ENCODE measurements at places on chromosomes 12 and 14.
A peak's percentile ranks its signal among the peaks of the same experiment; 100 is the strongest.

DNA sequence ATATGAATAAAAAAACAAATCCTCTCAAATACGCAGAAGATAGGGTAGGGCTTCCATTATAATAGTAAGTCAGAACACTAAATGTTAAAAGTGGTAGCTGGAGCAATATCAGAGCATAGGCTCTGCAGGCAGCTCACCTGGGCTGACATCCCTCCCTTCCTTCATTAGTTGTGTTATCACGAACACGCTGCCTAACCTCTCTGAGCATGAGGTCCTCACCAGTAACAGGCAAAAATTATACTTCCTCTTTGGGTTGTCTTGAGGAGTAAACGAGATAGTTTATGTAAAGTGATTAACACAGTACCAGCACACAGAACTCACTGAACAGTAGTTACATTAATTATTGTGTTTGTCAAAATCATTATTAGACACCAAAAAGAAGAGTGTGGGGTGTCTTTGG lies 154.3 kb downstream of the STXBP6 start:
- DNase-seq = no peak

GRCh38 chr12:57626921-57627445 lies 6.0 kb downstream of the B4GALNT1 start:
- DNase-seq = no peak

DNA sequence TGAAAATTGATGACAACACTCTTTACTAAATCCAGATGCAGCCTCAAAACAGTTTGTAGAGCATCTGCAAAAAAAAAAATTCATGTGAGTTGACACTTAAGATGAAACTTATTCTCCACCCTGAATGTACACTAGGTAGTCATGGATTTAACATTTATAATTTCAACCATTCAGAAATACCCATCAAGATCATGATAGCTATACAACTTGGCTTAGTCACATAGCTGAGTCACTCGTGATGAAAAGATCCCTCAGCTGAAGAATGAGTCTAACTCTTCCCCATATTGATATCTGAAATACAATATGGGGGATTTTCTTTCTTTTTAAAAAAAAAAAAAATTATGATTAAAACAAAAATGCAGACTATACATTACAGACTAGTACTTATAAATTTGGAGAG lies 104.8 kb upstream of the PLEKHG7 start:
- no peak for DNase-seq

- no peak for DNase-seq
These were observed 58.6 kb downstream of the TBX3 start for GRCh38 chr12:114625294-114625851.

DNA sequence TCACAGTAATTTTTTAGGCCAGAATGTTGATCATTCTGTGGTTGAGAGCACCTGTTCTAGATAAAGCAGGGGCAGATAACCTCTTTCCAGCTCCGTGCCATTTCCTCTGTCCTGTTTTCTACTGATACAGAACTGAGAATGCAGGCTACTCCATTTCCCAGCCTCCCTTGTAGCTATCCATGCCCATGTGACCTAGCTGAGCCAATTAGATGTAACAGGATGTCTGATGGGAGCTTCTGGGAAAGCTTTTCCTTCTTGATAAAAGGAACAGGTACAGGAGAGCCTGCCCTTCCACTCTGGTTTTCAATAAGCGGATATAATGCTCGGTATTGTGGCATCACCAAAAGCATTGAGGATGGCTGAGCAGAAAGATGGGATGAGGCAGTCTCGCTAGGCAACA lies 54.2 kb downstream of the LRRC74A start:
- no peak for DNase-seq

DNA sequence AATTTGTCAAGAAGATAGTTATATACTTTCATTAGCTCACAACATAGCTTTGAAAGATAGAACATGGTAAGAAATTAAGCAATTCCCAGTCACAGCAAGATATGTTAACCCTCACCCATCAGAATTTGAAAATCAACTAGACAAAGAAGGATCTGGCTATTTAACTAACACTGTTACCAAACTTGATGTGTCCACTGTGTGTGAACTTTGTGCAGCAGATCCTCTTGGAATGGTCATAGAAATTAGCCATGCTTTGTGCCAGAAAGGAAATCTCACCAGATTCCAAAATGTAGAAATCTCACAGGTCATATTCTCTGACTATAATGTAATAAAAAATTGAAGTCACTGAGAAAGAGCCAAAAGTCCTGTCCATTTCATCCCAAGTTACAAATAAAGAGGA lies 46.1 kb downstream of the ZNF664 start:
- no peak for DNase-seq

- no peak for DNase-seq
These were observed 17.7 kb downstream of the AKT1 start for GRCh38 chr14:104777808-104778249.

- DNase-seq = no peak
These were observed 1.8 kb downstream of the ZDHHC22 start for GRCh38 chr14:77139540-77140358.

DNA sequence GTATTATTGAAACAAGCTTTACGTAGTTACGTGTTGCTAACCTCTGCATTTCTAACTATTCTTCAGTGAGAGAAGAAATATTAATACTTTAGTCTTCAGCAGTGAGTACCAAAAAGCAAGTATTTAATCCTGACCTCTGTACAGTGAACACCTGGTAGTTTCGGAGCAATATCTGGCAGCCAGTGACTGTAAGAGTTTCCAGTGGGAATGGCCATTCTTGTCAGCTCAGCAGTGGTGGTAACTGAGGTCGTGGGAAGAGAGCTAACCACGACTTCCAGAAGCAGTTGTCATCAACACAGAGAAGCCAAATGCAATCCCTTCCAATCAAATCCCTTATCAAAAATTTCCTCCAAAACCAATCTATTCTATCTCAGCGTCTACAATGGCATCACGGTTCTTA lies 1500.2 kb upstream of the FLRT2 start:
- no peak for DNase-seq

- no peak for DNase-seq
These were observed 78.3 kb downstream of the PIK3C2G start for GRCh38 chr12:18339633-18340032.

DNA sequence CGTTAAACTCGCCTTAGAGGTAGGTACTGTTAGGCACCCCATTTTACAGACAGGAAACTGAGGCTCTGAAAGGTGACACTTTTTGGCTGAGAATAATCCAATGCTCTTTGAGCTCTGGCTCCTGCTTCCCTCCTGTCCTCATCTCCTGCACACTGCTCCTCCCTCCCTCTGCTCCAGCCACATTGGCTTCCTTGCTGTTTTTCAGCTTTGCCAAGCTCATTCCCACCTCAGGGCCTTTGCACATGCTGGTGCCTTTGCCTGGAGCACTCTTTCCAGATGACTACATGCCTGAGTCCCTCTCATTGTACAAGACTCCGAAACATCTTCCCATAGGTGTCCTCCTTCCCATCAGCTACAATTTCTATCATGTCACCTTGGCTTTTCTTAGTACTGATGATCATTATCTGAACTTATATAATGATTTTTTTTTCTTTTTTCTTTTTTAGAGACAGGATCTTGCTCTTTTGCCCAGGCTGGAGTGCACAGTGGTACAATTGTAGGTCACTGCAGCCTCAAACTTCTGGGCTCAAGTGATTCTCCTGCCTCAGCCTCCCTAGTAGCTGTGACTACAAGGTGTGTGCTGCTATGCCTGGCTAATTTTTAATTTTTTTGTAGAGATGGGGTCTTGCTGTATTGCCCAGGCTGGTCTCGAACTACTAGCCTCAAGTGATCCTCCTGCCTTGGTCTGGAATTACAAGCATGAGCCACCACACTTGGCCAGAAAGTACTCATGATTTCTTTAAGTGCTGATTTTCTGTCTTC lies 15.2 kb downstream of the MSI1 start:
- no peak for DNase-seq

- DNase-seq = no peak
These were observed 131.8 kb upstream of the KRAS start for GRCh38 chr12:25382311-25383106.

GRCh38 chr12:113914176-113914575 lies 51.9 kb downstream of the RBM19 start:
- no peak for DNase-seq

GRCh38 chr12:6825398-6826124 lies 2.6 kb upstream of the P3H3 start:
- peak; percentile 53 for DNase-seq

DNA sequence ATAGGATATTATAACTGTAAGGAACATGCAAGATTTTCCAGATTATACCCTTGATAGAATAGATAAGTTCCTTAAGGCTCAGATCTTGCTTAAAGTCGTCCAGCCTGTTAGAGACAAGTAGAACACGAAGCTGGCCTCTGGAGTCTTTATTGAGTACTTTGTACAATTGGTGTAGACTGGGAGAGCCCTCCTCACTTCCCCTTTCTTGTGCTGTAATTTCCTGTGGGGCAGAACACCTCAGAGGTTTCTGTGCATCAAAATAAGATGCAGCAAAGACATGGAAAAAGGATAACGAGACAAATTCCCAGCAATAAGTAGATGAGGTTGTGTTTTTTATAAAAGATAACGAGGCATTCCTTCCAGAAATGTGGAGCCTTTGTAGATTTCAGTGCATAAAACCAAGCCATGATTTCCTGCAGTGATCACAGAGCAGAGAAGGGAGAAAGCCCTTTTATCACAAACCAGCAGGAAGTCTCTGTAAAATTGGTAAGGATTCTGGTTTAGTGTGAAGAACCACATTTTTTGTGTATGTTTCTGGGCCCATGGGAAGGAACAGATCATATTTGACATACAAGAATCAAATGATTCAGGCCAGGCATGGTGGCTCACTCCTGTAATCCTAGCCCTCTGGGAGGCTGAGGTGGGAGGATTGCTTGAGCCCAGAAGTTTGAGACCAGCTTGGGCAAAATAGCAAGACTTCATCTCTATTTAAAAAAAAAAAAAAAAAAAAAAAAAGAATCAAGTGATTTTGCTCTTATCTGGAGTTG lies 18.0 kb downstream of the GPRC5A start:
- DNase-seq = no peak

DNA sequence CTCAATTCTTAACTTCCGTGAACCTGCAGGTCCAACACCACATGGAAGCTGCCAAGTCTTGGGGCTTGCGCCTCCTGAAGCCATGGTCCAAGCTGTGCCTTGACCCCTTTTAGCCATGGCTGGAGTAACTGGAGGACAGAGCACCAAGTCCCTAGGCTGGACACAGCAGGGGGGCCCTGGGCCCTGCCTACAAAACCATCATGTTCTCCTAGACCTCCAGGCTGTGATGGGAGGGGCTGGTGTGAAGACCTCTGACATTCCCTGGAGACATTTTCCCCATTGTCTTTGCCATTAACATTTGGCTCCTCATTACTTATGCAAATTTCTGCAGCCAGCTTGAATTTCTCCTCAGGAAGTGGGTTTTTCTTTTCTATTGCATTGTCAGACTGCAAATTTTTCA lies 570.1 kb downstream of the FSCB start:
- DNase-seq = no peak

DNA sequence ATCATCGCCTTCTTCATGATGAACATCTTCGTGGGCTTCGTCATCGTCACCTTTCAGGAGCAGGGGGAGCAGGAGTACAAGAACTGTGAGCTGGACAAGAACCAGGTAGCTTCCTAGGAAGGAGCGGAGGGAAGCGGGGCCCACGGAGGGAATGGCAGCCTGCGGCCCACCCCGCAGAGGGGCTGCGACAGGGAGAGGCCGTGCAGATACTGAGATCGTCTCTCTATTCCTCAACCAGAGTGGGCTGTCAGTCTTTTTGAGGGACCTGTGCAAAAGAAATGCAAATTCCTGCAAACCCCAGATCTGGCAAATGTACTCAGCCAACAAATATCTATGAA lies 186.2 kb upstream of the FKBP4 start:
- DNase-seq = no peak

DNA sequence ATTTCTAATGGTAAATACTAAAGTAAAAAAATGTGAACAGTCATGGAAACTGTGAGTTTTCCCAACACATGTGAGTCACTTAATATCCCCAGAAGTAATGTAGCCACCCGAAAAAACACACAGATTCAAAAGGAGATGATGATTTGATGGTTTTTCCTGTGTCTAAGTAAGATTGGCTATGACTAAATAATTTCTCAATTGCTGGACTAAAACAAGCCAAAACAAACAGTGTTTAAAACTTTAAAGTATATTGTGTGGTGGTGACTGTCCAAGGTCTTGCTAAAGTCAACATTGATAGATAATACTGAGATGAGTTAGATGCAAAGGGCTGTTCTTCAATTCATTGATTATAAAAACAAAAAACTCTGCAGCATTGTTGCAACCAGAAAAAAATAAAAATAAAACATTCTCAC lies 89.6 kb upstream of the SOX5 start:
- no peak for DNase-seq

GRCh38 chr12:113194971-113195391 lies 9.5 kb downstream of the RITA1 start:
- no peak for DNase-seq

GRCh38 chr12:64678835-64679234 lies 68.5 kb downstream of the RASSF3 start:
- peak; percentile 62 for DNase-seq

DNA sequence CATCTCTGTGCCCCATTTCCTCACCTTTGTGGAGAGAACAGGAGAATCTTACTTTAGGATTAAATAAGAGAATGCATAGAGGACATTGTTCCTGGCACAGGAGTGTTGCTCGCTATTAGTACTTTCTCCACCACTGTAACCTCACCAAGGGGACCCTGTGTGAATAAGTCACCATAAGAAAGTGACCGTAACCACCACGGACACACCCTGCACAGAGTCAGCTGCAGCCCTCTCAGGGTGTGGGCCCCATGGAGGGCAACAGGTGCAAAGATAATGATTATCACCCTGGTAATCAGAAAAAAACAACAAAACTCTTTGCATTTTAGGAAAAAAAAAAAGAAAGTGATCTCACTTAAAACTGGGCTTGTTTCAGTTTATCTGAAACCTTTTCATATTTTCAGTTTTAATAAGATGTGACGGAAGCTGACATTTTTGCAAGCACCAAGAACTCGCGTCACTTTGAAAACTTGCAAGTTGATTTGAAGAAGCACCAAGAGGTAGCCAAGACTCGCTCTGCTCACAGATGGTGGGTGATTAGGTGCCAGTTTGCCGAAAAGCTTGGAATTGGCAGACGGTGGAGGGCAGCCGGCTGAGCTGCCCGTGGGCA lies 87.0 kb upstream of the VRK1 start:
- no peak for DNase-seq

- DNase-seq = no peak
These were observed 577 bp upstream of the TPCN1 start for GRCh38 chr12:113220593-113221180.

GRCh38 chr12:124768452-124769162 lies 95.1 kb downstream of the SCARB1 start:
- DNase-seq = no peak

GRCh38 chr14:76306131-76306530 lies 69.8 kb upstream of the ESRRB start:
- DNase-seq = no peak

DNA sequence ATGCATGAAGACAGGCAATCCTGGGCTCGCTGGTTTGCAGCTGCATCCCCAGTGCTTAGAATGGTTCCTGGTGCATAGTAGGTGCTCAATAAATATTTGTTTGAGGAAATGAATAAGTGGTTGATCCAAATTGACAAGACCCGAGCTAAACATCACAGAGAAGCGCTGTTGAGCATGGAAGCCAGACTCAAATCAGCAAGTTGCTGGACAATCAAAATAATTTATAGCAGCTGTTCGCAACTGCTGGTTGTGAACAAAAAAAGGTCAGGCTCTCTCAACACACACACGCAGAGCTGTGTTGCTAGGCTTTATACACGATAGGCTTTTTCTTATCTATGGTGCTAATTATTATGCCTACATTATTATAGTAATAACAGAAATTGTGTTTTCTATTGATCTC lies 190.2 kb downstream of the TBX5 start:
- no peak for DNase-seq

- DNase-seq = no peak
These were observed 523 bp upstream of the VRTN start for GRCh38 chr14:74347795-74348100.
